ENCODE measurements at places on chromosomes 12 and 14.

- no peak for DNase-seq
These were observed 39.1 kb upstream of the STAB2 start for GRCh38 chr12:103547929-103548328.

GRCh38 chr12:47067176-47067575 is 12.2 kb upstream of the PCED1B start:
- DNase-seq, result no peak

DNA sequence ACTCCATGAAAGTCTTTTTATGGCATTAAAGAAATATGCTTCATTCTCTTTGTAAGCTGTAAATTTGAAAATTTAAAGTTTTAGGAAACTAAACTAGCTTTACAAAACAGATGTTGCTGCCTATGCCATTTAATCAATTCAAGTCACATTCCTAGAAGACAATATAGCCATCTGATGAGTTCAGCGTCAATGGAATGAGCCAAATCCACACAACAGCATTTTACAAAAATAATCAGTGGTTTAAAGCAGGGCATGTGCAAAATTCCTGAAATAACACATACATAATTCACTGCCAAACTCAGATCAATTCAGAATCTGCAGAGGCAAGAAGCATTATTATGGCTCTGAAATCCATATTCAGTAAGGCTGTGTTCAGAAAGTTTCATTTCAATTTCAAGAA is 75.6 kb downstream of the MED13L start:
- DNase-seq, result no peak

GRCh38 chr12:33111850-33112249 is 215.3 kb upstream of the PKP2 start:
- no peak for DNase-seq

GRCh38 chr14:23487216-23487615 is 17.7 kb downstream of the NGDN start:
- DNase-seq, result no peak

DNA sequence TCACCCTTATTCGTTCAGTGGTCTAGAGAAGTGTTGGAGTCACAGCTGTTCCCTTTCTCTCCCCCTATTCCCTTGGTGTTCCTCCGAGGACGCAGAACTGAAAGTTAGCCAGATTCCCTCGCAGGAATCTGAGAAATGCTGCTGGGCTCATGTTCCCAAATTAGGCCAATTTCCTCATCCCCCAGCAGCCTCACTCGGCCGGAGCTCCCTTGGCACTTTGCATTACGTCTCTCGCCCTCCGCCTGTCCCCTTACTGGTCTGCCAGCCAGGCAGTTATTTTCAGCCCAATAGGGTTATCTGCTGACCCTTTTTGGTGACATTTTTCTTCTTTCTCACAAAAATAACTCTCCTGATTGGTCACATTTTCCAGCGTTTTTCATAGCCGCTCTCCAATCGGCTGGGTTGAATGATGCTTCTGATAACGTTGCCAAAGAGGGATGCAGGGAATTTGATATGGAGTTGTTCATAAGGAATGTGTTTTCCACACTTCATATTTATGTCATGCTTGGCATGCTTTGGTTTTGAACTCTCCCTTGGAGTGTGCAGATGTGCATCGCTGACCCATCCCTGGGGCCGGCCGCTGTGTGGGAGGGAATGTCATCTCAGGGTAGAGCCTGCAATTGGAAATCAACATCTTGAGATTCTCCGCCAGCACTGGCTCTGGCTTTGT is 9.9 kb downstream of the IFT43 start:
- DNase-seq, result no peak

DNA sequence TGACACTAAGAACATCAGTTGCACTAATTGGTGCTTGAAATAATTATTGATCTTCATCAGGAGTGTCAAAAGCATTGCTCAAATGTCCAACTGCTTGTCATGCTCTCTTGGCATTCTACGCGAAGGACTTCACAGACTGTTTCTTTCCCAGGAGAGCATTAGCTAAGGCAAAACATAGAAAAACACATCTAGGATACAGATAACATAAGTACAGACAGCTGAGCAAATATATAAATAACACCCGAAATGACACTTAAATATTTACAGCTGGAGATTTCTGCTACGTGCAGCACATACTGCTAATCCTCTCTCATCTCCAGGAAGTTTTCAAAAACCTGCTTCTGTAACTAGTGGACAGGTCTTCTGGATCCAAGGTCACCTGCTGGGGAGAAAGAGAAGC is 120.0 kb upstream of the PRMT8 start:
- DNase-seq, result no peak

DNA sequence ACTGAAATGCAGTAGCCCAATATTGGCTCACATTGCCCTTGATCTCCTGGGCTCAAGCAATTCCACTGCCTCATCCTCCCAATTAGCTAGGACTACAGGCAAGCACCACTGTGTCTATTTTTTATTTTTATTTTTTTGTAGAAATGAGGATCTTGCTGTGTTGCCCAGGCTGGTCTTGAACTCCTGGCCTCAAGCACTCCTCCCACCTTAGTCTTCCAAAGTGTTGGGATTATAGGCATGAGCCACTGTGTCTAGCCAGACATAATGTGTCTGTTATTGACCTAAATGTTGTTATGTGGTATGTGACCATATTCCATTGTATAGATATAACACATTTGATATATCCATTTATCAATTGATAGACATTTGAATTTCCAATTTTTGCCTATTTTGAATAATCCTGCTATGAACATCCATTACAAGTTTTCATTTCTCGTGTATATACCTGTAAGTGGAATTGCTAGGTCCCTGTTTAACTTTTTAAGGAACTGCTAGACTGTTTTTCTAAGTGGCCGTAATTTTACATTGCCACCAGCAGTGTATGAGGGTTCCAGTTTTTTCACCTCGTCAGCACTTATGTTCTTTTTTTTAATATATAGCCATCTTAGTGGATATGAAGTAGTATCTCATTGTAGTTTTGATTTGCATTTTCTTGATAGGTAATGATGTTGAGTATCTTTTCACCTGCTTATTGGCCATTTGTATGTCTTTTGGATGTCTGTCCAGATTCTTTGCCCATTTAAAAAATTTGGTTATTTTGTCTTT is 9.4 kb downstream of the USP15 start:
- no peak for DNase-seq

- DNase-seq, result no peak
These were observed 23.1 kb downstream of the PRIMA1 start for GRCh38 chr14:93765155-93765554.

- DNase-seq, result no peak
These were observed 286.5 kb downstream of the SOX5 start for GRCh38 chr12:23662966-23663365.

DNA sequence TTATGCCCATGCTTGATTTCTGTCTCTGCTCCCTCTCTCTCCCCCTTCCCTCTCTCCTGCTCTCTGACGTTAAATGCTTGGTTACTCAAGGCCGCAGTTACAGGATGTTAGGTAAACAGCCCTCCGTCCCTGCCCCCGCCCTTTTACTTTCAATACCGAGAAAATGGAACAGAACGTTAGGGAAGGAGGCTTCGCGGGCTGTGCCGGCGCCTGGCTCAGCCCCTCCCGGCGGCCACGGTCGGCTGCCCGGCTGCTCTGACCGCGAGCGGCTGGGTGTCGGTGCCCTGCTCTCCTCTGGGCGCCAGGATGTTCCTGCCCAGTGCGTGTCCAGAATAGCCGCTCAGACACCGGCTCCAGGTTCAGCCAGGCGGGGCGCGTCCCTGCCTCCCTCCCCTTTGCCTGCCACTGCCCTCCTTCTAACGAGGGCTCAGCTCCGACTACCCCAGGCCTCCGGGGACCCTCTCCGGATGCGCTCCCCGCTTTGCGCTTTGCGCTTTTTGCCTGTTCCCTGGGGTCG is 166.1 kb downstream of the ADCK1 start:
- peak; percentile 20 for DNase-seq

DNA sequence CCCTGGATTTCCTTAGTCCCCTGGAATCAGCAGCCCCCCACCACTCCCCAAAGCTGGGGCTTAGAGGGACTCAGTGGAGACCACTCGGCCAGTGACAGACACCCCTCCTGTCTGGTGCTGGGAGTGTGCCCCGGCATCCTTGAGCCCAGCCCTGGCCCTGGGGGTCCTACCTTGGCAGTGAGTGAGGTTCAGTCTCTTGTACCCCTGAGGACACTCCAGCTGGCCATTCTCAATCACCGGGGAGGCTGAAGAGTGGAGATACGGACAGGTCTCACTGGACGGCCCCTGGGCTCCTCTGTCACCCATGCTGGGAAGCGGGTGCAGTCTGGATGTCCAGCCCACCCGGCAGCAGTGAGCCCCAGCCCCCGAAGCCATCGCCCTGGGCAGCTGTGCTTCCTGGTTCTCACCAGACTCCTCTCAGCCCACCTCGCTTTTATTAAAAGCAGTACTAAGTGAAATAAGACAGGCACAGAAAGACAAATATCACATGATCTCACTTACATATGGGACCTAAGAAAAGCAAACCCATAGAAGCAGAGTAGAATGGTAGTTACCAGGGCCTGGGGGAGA is 42.3 kb downstream of the ISCA2 start:
- no peak for DNase-seq

GRCh38 chr12:103181366-103182152 is 224.1 kb downstream of the ASCL1 start:
- DNase-seq, result no peak

DNA sequence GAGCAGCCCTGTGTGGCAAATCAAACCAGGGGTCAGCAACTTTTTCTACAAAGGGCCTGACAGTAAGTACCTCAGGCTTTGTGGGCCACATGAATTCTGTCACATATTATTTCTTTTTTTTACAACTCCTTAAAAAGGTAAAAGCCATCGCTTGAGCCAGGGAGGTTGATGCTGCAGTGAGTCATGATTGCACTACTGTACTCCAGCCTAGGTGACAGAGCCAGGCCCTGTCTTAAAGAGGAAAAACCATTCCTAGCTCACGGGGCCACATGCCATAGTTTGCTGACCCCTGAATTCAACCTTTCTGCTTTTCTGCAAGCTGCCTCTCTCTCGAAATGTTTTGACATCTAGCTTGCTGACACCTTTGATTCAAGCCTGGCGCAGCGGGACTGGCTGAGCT is 55.1 kb upstream of the CORO1C start:
- DNase-seq, result no peak

DNA sequence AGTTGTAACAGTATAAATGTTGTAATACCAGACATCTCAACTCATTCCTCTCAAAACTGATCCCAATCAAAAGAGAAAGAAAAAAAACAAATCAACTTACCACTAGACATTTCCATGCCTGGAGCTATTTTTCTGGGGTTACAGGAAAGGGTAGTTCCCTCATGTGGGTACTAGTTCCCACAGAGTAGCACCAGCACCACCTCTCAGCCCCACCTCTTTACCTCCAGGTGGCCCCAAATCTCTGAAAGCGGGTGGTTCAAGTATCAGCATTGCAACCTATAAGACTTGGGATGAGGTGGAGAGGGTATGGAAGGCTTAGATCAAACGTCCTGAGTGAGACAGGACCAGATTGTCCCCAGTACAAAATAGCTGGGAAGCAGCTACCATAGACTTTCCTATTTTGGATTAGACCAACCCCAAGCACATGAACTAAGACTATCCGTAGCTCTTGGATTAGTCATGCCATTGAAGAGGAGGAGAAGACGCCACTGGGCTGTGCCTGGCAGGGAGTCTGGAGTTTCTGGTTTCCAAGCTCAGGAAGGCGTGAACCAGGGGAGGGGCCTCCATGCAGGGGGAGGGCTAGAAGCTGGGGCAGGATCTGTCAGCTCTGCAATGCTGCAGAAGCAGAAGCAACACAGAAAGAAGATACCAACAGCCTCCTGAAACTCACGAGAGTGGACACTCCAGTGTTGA is at the start of gene SLC39A2:
Gene SLC39A2, plus strand, starts transcription at position 620 of the 693 bp plus-strand sequence. CDS start 154 bp downstream, outside the sequence.
- DNase-seq, result peak; percentile 57

DNA sequence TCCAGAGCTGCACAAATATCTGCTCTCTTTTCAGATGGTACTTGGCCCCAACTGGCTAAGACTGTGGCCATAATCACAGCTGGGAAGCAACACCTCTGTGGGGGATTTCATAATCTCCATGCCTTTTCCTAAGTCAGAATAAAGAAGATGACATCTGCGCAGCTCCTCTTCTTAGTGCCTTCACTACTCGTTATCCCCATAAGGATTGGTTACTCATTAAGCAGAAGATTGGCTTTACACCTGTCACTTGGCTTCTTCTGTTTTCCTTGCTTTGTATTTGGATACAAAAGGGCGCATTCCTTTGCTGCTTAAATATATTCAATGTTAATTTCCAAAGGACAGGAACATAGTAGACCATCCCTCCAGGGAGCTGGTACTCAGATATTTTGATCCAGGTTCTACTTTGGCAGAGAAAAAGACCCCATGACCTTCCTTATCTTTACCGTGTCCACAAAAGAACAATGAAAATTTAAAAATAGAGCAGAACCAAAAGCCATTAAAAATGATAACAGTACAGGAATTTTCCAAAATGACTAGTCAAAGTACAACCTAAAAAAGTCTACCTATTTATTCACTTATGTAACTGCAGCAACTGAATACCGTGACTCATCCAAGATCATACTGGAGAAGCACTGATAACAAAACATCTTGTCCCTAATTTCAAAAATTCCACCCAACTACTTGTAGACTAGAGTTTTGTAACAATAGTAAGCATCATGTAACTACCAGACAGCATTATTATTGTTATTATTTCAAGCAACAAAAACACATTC is 352.3 kb upstream of the TMPO start:
- no peak for DNase-seq

- DNase-seq, result no peak
These were observed 133.8 kb downstream of the CFAP54 start for GRCh38 chr12:96623155-96623554.

GRCh38 chr14:67510121-67510520 is 21.6 kb upstream of the TMEM229B start:
- DNase-seq, result peak; percentile 26

- peak; percentile 85 for DNase-seq
These were observed 143.5 kb downstream of the SCARB1 start for GRCh38 chr12:124720004-124720680.

GRCh38 chr14:27367345-27367744 is 769.5 kb upstream of the NOVA1 start:
- DNase-seq, result no peak

DNA sequence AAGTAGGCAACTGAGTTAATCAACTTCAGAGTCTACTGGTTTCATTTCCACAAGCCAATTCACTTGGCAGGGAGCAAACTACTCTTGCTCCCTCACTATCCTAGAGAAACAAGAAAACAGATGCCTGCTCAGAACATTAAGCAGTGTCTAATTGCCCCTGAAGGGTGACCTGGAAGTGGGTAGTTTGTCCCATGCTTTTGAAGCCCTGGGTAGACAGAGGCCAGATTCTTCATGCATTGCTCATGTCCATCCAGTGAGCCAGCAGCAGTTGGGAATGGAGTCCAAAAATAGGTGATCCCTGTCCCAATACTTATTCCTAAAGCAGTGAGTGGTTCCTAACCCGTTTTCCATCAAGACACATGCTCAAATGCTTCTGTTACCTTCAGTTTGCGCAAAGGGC is 48.8 kb downstream of the BICDL1 start:
- no peak for DNase-seq

DNA sequence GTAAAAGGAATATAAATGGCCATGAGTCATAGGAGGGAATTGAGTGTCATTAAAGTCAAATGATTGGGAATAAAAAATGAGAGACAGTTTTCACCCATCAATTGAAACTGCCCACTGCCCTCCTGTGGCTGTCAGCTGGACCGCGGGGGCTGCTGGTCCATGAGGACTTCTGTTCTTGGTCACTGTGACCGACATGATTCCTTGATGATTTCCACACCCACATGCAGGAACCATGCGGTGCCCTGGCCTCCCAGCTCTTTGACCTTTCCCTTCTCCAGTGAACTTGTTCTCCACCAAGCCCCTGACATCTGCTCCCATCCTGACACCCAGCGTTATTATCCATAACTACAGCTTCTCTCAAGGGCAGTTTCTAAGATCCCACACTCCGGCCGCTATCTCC is 48.4 kb downstream of the C12orf75 start:
- peak; percentile 13 for DNase-seq

Measured in mesenchymal stem cell (in vitro differentiated cells and primary cell).